ENCODE measurements at places on chromosomes 16 and 17.

DNA sequence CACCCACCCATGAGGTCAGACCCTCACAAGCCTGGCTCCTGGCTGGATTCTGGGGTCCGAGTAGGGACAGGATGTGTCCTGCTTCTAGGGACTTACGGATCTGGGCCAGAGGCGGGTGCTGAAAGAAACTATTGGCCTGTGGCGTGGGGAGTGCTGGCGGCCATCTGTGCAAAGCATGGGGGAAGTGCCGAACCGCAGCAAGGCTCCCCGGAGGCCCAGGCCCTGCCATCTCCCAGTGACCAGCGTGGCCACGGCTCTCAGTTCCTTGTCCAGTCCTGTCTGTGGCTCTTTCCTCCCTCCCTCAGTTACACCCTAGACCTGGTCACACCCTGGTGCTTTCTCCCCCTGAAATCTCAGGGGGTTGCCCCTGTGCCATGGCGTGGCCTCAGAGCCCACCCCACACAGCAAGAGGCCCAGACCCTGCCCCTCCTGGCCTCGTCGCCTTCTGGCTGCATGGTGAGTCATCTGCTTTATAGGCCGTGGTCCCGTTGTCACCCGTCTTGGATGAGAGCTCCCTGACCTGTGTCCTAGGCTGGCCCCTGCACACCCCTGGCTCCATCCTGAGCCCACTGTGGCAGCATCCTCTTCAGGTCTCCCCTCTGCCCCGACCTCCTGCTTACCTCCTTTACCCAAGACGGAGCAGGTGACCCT is 54.5 kb downstream of the PRMT7 start:
- DNase-seq = no peak

- DNase-seq = no peak
These were observed 2335.5 kb downstream of the TP53TG3F start for GRCh38 chr16:35794896-35795295.

- no peak for DNase-seq
These were observed 6.7 kb upstream of the KRT31 start for GRCh38 chr17:41404024-41404671.

DNA sequence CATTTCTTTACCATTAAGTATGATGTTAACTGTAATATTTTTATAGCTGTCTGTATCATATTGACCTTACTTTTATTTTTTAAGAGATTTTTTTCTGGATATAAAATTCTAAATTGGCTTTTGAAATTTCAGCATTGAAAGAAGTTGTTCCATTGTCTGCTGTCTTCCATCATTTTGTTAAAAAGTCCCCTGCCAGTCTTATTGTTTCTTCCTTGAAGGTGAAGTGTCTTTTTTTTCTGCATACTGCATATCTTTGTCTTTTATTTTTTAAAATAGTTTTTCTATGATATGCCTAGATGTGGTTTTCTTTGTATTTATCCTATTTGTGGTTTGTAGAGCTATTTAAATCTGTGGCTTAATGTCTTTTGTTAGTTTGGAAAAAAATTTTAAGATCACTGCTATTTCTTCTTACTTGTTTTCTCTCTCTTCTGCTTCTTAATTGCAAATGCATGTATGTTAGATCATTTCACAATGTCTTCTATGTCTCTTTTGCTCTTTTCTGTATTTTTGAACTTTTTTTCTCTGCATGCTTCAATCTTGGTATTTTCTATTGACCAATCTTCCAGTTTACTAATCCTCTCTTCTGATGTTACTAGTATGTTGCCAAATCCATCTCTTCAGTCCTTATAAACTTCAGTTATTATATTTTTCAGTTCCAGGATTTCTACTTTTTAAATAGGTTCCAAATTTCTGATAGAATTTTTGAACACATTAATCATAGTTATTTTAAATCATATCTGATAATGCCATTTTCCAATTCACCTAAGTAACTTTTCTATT is 20.2 kb downstream of the IL21R start:
- no peak for DNase-seq

DNA sequence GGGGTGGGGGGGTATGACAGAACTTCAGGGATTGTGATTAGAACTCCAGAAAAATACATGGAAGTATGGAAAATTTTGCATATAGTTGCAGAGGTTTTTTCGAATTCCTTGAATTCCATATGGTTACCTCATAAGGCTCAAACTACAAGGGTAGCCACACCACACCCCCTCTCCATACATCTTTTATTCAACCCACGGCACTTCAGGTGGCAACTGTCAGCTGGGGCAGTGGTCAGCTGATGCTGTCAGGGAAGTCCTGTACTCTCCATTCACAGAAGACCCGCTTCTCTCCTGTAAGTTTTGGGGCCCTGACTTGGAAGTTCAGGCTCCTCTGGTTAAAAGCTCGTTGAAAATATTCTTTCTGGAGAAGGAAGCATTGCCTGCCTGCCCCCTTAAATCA is 57.5 kb upstream of the CLEC19A start:
- DNase-seq = no peak

- DNase-seq = no peak
These were observed 8.2 kb downstream of the CANT1 start for GRCh38 chr17:79001190-79002020.

DNA sequence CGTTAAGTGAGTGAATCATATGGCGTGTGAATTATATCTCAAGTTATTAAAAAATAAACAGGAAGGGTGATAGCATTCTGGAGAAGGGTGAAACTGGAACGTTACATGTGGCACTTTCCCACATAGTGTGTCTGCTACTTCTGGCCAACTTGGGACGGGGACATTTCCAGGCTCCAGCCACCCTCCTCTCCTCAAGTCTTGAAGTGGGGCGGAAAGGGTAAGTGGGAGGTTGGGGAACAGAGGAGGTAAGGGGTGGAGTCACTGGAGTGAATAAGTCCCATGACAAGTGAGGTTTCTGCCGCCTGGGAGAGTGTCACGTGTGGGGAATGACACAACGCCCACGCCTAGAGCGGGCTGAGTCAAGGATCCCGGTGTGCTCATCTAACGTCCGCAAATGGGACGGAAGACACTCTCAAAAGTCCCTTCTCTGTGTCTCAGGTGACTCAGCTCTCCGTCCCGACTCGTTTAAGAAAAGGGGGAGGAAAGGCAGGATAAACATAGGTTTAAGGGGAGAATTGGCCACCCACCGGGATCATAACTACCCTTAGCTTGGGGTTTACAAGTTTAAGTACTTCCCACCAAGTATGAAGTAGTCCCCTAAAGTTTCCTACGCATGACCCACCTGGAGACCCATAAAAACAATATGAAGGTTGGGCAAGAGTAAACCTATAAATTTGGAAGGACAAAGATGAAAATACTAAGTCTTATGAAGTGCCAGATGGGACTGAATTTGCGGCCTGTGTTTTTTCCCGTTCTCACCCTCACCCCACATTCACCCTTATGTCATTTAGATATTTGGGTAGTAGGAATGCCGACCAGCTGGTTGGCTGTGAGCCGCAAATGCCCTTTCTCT is 1.2 kb upstream of the SPAG9 start:
- peak; percentile 69 for DNase-seq

GRCh38 chr16:80751167-80751566 is 53.2 kb downstream of the CDYL2 start:
- DNase-seq = no peak

- no peak for DNase-seq
These were observed 772 bp upstream of the SAMD14 start for GRCh38 chr17:50130559-50131305.

- DNase-seq = no peak
These were observed 7.9 kb downstream of the ACLY start for GRCh38 chr17:41910701-41911391.

- no peak for DNase-seq
These were observed 81.6 kb upstream of the HS3ST2 start for GRCh38 chr16:22732400-22732799.

GRCh38 chr17:60888812-60889709 is 211.4 kb downstream of the BCAS3 start:
- DNase-seq = no peak

- DNase-seq = no peak
These were observed 12.5 kb upstream of the SLC16A11 start for GRCh38 chr17:7056386-7056785.

DNA sequence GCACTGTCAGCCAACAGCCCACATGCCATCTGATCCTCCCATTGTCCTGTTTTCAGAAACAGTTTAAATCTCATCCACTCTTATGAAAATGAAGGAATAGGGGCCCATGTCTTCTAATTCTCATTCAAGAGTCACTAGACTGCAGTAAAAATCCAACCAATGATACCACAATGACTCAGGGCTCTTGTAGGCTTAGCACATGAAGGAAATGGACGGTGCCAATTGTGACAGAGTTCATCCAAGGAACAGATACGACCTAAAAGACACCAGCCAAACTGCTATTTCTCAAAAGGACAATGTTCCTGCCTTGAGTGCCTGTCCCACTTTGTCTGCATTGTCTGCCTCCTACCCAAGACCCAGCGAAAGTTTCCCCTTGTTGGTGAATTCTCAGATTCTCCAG is 204.8 kb upstream of the COX10 start:
- no peak for DNase-seq

- no peak for DNase-seq
These were observed 10.0 kb upstream of the HES7 start for GRCh38 chr17:8133941-8134340.

GRCh38 chr17:5485270-5486205 is at the start of gene DERL2:
DERL2 (minus strand) TSS chr17:5486178; CDS start chr17:5486161, 17 bp downstream.
- DNase-seq = no peak

DNA sequence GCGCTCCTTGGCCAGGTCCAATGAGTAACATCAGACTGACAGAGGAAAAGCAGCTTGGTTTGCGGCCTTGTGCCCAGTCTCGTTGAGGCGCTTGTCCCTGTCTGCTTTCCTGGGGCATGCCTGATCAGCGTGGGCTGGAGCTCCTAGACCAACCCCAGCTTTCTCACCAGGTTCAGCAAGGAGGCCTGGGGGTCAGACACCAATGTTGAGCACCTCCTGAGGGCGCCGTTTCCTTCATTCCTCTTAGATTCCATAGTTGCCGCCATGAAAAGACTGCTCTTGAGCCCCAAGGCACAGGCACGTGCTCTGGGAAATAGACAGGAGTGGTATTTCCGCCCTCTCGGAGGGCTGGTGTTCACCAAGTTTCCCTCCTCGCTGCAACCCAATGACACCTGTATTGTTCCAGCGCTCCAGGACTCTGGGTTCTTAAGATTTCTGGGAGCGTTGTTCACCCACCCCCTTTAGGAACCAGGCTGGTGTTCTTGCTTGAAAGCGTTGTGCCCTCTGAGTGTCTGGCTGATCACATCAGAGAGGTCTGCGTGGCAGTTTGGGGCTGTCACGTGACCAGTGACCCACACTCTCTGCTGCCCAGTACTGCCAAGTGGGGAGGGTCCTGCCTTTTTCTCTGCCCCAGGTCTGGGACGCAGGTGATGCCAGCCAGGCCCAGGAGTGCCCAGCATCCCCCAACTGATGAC is 18.0 kb downstream of the KCTD2 start:
- DNase-seq = no peak

GRCh38 chr17:4194796-4195195 is 51.8 kb downstream of the CYB5D2 start:
- DNase-seq = no peak

DNA sequence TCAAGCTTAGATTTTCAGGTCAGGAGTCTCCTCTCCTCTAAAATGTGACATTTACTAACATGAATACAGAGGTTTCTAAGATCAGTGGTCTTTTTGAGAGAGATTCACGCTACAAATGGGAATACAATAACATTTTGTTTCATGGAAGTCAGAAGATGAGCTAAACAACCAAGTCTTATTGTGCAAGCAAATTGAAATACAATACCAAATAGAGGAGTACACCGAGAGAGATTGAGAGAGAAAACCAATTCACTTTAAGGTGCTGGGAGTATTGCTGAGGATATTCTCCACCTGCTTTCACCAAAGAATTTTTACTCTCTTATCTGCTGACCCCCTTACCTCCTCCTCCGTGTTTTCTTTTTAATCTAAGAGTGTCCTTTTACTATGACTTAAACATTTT is 11.5 kb downstream of the VEZF1 start:
- DNase-seq = no peak

GRCh38 chr17:59616253-59616920 is 3.3 kb upstream of the CLTC start:
- no peak for DNase-seq

DNA sequence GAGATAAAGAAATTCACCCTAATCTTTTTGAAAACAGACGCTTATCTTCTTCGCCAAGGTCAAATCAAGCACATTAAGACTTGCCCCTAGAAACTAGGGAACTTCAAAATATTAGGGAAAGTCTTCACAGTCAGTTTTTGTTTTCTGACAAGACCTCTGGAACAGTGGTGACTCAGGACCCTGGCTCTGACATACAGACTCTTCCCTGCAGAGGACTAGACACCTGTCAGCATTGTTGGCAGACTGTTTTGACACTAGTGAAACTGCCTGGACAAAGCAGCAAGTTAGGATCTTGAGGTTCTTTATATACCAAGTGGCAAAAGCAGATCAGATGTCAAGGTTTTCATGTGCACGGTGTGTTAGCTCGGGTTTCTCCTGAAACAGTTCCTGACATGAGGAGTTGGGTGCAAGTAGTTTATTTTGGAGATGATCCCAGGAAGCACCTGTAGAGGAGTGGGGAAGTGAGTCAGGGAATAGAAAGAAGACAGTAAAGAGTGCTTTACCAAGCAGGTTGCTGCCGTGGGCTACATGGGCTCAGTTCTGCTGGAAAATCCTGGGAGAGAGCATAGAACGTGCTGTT is 182.0 kb upstream of the IRX5 start:
- DNase-seq = no peak

DNA sequence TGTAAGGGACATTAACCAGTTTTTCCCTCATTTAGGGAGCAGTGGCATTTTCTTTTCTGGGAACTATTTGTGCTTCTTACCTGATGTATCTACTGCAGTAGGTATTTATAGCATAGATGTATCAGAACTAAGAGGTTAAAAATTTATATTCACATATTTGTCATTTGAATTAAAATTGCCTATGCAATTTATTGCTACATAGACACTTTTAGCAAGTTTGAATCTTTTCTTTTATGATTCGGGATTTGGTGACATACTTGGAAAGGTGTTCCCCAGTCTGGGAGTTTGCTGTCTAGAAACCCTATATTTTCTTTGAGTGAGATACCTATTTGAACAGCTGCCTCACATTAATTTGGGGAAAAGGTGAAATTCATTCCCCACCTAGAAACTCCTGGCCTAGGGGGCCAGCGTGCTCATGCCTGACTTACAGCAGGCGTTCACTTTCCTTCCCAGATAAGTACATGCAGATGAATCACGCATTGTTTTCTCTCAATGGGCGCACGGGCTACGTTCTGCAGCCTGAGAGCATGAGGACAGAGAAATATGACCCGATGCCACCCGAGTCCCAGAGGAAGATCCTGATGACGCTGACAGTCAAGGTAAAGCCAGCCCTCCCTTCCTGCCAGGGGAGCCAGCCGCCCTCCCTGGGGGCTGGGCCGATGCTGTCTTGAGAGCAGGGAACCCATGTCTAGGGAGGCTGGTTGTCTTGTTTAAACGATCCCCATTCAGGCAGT is 73.8 kb downstream of the SDR42E1 start:
- no peak for DNase-seq

- no peak for DNase-seq
These were observed 199.9 kb downstream of the ZFHX3 start for GRCh38 chr16:72848028-72848400.

DNA sequence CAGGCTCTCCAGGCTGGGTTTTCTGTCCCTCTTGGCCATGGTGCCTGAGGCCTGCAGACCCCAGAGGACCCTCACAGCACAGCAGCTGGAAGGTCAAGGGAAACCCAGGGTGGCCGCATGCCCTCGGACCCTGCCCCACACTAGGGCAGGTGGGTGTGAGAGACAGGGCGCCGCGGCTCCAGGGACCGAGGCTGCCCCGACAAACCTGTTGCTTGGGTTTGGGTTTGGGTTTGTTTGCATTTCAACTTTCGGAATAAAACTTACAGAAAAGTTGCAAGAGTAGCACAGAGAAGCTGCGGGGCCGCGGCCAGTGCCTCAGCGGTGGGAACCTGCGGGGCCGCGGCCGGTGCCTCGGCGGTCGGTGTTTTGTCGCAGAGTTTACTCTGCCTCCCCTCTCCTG is 7.8 kb downstream of the HGS start:
- DNase-seq = no peak

GRCh38 chr17:47622180-47622549 is 27.6 kb upstream of the KPNB1 start:
- DNase-seq = no peak
